ENCODE measurements at places on chromosomes 16 and 17.

DNA sequence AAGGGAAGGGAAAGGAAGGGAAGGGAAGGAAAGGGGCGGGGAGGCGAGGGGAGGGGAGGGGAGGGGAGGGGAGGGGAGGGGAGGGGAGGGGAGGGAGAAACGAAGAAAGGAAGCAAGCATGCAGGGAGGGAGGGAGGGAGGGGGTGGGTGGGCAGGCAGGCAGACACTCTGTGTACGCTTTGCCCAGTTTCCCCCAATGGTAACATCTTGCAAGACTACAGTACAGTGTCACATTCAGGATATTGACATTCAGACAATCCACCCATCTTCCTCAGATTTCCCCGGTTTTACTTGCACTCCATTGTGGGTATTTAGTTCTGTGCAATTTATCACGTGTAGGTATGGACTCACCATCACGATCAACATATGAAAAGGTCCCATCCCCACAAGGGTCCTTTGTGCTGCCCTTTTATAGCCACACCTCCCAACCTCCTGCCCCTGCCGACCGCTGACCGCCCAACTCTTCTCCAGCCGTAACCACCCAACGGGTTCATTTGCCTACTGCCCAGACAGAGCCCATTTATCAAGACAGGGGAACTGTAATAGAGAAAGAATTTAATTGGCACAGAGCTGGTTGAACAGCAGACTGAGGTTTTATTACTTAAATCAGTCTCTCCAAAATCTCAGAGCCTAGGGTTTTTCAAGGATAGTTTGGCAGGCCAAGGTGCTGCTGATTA is 91.4 kb upstream of the FA2H start:
- DNase-seq = no peak

GRCh38 chr16:81409016-81409556 is 35.5 kb upstream of the CMIP start:
- no peak for DNase-seq

DNA sequence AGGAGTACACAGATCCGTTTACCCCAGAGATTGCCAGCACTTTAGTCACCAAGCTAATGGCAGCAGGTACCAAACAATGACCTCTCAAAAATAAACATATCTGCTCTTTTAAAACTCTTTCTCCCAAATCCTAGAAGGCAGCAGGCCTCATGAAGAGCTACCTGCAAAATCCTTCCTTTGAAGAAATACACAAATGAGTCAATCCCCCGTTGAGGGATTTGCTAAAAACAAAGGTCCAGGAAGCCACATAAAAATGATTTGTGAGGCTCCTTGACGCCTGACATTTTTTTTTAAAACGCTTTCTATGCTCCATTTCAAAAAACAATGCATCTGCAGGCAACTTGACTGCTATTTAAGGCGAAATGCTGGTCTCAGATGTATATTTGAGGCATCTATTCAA is 58.2 kb downstream of the NACA2 start:
- DNase-seq = no peak

DNA sequence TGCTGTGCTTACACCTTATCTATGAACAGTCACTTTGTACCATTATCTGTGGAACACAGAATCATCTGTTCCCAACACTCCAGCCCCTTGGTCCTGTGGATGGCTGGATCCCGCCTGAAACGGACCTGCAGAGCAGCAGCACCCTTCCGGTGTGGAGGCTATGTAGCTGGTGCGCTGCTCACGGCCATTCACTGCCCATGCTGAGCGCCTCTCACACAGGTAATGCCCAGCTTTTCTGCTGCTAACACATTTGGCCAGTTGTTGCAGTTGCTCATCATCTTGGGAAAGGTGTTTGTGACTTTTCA is 11.4 kb upstream of the PLK1 start:
- DNase-seq = no peak

DNA sequence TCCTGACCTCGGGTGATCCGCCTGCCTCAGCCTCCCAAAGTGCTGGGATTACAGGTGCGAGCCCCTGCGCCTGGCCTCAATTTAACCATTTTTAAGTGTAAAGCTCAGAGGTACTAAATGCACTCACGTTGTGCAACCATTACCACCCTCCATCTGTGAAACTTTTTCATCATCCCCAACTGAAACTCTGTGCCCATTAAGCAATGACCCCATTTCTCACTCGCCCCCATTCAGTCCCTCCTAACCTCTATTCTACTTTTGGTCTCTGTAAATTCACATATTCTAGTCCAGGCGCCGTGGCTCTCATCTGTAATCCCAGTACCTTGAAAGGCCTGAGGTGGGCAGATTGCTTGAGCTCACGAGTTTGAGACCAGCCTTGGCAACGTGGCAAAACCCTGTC is 8.3 kb upstream of the SPNS3 start:
- DNase-seq = no peak

DNA sequence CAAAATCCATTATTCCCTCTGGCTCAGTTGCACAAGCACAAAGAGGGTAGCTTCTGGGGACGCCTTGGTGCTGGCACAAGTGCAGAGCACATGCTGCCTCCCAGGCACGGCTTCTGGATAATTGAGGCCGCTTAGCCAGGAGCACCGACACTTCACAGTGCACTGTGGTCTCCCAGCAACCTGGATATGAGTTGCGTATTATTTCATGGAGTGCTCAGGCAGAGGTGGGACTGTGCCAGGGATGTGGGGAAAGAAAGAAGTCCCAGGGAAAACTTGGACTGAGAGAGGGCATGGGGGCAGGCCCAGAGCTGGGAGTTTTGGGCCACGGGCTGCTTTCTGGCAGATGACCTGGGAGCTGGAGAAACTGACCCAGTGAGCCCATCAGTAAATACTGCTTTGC is 37.5 kb downstream of the MPRIP start:
- no peak for DNase-seq

GRCh38 chr17:68771867-68772515 is 170.8 kb upstream of the FAM20A start:
- no peak for DNase-seq

DNA sequence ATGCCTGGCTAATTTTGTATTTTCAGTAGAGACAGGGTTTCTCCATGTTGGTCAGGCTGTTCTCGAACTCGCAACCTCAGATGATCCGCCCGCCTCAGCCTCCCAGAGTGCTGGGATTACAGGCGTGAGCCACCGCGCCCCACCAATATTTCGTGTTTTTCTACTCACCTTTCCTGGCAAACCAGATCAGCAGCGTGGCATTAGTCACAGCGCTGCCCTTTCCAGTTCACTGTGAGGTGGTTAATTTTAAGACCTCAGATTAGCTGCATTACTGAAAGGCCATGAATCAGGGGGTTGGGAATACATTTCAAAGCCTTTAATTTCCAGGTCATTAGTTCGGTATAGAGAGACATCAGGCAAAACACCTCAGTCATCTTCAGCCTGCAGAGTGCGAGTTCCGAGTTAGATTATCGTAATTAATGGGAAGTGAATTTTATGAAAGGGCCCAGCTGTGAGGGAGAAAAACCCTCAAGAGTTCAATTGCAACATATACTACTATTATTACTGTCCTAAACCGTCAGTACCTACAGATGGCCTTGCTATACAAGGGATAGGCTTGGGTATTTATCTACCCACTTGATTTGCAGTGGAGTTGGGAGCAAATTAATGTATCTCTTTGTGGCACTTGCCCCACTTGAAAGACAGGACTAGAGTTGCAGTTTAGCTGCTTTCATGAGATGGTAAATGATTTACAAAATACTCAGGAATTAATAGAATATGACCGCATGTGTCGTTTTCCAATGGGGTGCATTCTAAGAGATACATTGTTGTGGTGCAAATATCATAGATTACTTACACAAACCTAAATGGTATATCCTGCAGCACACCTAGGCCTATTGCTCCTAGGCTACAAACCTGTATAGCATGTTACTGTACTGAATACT is 2.1 kb upstream of the USP32 start:
- DNase-seq = no peak

DNA sequence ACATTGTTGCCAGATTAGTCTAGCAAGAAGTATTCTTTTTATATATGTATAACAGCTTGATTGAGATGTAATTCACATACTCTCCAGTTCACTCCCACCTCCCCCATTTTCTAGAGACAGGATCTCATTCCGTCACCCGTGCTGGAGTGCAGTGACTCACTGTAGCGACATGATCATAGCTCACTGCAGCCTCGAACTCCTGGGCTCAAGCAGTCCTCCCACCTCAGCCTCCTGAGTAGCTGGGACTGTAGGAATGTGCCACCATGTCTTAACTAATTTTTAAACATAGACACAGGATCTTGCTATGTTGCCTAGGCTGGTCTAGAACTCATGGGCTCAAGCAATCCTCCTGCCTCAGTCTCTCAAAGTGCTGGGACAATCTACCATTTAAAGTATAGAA is 3.3 kb upstream of the RSAD1 start:
- no peak for DNase-seq

- DNase-seq = no peak
These were observed 1.7 kb upstream of the NPIPB7 start for GRCh38 chr16:28473714-28474265.

DNA sequence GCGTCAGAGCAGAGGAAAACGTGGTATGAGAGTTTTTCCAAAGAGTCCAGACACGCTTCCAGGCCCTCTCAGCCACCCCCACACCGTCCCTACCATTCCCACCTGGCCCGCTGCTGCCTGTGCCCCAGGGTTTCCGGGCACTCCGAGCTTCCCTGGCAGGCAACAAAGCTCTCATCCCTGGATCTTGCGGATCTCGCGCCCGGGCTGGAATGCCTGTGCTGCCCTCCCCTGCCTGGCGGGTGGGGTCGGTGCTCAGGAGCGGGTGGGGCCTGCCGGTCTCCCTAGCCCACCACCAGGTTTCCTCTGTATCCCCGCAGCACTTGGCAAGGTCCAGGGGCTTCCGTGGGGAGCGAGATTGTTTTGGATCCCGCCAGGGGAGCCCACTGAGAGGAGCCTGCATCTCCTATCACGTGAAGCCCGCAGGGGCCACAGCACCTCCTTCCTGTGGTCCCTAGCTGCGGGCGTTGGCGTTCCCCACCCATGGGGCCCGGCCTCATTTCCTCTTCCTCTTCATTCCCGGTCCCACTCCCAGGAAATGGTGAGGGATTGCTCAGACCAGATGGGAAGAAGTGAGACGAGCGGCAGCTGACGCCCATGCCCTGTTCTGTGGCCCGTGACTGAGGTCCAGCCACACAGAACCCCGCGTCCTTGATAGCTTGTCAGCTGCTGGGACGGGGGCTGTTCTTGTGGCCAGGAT is 11.0 kb downstream of the TBC1D24 start:
- no peak for DNase-seq

- no peak for DNase-seq
These were observed 1.2 kb downstream of the LLGL2 start for GRCh38 chr17:75526555-75527270.

GRCh38 chr16:6308176-6308575 is 1024.5 kb upstream of the RBFOX1 start:
- DNase-seq = no peak

GRCh38 chr17:29566473-29567303 is at the start of gene ABHD15:
ABHD15 (minus strand) TSS chr17:29567037; CDS start chr17:29566966, 71 bp downstream.
- DNase-seq = peak; percentile 54

GRCh38 chr17:41530062-41531048 is 2.2 kb upstream of the KRT19 start:
- no peak for DNase-seq

DNA sequence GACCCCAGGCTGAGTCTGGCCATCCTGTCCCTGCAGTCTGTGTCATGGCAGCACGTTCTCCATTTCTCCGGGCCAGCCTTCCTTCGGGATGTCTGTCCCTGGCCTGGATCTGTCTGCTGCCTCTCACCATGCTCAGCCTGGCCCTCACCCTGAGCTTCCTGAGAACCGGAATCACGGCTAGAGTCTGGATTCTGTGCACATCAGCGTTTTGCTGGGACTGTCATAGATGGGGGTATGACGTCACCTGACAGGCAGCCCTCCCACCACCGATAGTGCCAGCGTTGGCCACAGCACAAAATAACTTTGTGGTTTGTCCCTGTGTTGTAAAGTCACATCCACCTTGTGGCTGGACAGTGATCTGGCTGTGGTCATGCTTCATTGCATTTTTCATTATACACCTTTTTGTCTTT is 59.2 kb downstream of the B9D1 start:
- no peak for DNase-seq

- no peak for DNase-seq
These were observed 42.7 kb upstream of the CORO6 start for GRCh38 chr17:29665481-29665810.

DNA sequence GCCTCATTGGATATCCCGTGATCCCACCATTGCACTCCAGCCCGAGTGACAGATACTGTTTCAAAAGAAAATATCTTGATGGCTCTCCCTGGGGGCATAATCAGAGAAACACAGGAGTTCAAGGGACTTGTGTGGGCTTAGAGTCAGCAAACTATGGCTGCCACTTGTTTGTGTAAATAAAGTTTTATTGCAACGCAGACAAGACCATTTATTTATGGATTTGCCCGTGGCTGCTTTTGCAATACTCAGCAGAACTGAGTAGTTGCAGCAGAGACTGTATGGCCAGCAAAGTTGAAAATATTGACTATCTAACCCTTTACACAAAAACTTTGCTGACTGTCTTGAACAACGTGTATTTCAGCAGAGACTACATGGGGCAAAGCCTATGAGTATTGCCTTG is 75.5 kb upstream of the GPRC5B start:
- DNase-seq = no peak

Measured in stimulated activated naive CD4-positive, alpha-beta T cell (primary cell).